HCT116 (cell line): ENCODE measurements at places on chromosomes 2 and 18. TPM values are rescaled to one million over a fixed set of nuclear protein-coding genes. Genes with fewer than 3 reads are reported as not detected.

- H3K4me1 ChIP-seq, result no peaks in the 10 kb centered on the region
- H3K27me3 ChIP-seq, result peaks cover 20% of the 10 kb centered on the region; the same call in 1 of the 2 replicates
- no peaks in the 10 kb centered on the region for H3K36me3 ChIP-seq
- no peak for DNase-seq
Observed at GRCh38 chr18:78906066-78906465, 73.6 kb upstream of the SALL3 start.

- no peaks in the 10 kb centered on the region for H3K36me3 ChIP-seq
- no peaks in the 10 kb centered on the region for H3K4me1 ChIP-seq
- no peak overlapping the region for H3K27ac ChIP-seq
Observed at GRCh38 chr2:102139851-102140250, 2.7 kb upstream of the IL1R1 start.

GRCh38 chr18:8217051-8217564 lies 392.1 kb upstream of the RAB12 start:
- DNase-seq, result no peak
- H3K27me3 ChIP-seq, result no peaks in the 10 kb centered on the region
- no peak overlapping the region for H3K4me3 ChIP-seq
- no peaks in the 10 kb centered on the region for H3K36me3 ChIP-seq

LIPG gene
- 2.6 TPM for total RNA-seq

DNA sequence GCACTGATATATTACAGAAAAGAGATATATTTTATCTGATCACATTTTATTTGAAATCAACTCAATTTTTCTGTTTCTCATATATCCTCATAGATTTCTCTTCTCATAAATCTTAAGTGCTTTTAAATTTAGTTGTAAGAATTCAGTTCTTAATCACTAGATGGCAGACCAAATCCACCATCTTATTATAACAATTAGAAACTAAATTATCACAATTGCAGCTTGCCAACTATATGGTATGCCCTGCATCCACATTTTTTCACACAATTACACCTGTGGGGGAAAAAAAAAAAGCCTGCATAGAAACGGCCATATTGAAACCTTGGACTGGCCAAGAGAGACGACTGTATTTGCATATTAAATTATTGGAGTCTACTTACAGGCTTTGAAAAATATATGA lies 64.4 kb downstream of the COL5A2 start:
- H3K27me3 ChIP-seq, result no peaks in the 10 kb centered on the region
- no peaks in the 10 kb centered on the region for H3K36me3 ChIP-seq
- no peak overlapping the region for H3K27ac ChIP-seq
- peaks cover 1% of the 10 kb centered on the region for H3K4me1 ChIP-seq
- peak; percentile 12 for DNase-seq
- H3K4me3 ChIP-seq, result no peak overlapping the region

SERPINE2 gene
- 93.3 TPM for total RNA-seq

DNA sequence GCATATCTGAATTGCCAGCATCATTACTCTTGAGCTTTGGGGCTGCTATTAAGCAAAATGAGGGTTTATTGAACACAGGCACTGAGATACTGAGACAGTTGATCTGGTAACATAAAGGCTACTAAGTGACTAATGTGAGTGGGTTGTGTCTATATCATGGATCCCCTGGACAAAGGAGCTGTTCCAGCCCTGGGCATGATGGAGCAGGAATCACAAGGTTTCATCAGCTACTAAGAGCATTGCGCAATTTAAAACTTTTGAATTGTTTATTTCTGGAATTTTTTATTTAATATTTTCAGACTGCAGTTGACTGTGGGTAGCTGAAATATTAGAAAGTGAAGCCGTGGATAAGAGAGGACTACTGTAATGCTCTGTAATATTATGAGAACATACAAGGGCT lies 73.5 kb downstream of the MGAT5 start:
- H3K36me3 ChIP-seq, result no peaks in the 10 kb centered on the region
- DNase-seq, result no peak
- H3K27me3 ChIP-seq, result no peaks in the 10 kb centered on the region
- no peak overlapping the region for H3K27ac ChIP-seq

KCNK3 gene
- 0.71 TPM for total RNA-seq

KLHL41 gene
- total RNA-seq, result 0.15 TPM

DNA sequence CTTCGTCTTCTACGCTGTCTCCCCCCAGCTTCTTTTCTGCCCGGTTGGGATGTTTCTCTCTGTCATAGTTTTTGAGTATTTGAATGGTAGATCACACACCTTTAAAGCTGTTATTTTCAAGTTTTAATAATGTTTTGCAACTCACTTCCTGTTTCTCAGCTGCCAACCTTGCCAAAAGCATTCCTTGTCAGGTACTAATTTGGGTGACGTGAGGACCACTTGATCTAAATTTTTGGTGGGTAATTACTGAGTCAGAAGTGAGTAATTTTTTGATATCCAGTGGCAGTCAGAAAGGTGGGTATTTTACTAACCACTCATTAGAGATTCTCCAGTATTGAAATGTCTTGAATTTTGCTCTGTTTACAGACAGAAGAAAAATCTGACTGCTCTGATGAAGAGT lies 852.4 kb upstream of the FANCL start:
- H3K4me3 ChIP-seq, result no peak overlapping the region
- no peaks in the 10 kb centered on the region for H3K27me3 ChIP-seq
- DNase-seq, result no peak
- no peaks in the 10 kb centered on the region for H3K4me1 ChIP-seq
- H3K27ac ChIP-seq, result no peak overlapping the region
- no peaks in the 10 kb centered on the region for H3K36me3 ChIP-seq

DNA sequence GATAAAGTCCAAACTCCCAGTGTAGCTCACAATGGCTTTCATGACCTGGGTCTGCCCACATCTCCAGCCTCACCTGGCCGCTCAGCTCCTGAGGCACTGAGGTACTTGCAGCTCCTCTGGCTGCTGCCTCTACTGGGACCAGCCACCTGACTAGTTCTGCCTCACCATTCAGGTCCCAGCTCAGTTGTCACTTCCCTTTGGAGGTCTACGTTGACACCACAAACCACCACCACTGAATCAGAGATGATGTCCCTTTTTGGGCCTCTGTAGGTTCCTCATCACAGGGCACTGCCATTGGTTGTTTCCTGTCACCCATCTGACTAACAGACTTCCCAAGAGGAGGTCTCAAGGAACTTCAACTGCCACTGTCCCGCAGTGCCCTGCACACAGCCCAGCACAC lies 21.2 kb downstream of the SPP2 start:
- no peak overlapping the region for H3K27ac ChIP-seq
- no peaks in the 10 kb centered on the region for H3K4me1 ChIP-seq
- no peak for DNase-seq
- no peak overlapping the region for H3K4me3 ChIP-seq
- H3K36me3 ChIP-seq, result no peaks in the 10 kb centered on the region

- DNase-seq, result no peak
- no peak overlapping the region for H3K4me3 ChIP-seq
- no peaks in the 10 kb centered on the region for H3K36me3 ChIP-seq
- H3K4me1 ChIP-seq, result no peaks in the 10 kb centered on the region
Observed at GRCh38 chr18:60162388-60162787, 210.2 kb downstream of the MC4R start.

TEKT4 gene
- total RNA-seq, result not detected

NTSR2 gene
- not detected for total RNA-seq

- no peaks in the 10 kb centered on the region for H3K4me1 ChIP-seq
- H3K4me3 ChIP-seq, result no peak overlapping the region
- no peak overlapping the region for H3K27ac ChIP-seq
- peak; percentile 12 for DNase-seq
- no peaks in the 10 kb centered on the region for H3K27me3 ChIP-seq
Observed at GRCh38 chr2:80073134-80073561, 231.4 kb downstream of the LRRTM1 start.

DNA sequence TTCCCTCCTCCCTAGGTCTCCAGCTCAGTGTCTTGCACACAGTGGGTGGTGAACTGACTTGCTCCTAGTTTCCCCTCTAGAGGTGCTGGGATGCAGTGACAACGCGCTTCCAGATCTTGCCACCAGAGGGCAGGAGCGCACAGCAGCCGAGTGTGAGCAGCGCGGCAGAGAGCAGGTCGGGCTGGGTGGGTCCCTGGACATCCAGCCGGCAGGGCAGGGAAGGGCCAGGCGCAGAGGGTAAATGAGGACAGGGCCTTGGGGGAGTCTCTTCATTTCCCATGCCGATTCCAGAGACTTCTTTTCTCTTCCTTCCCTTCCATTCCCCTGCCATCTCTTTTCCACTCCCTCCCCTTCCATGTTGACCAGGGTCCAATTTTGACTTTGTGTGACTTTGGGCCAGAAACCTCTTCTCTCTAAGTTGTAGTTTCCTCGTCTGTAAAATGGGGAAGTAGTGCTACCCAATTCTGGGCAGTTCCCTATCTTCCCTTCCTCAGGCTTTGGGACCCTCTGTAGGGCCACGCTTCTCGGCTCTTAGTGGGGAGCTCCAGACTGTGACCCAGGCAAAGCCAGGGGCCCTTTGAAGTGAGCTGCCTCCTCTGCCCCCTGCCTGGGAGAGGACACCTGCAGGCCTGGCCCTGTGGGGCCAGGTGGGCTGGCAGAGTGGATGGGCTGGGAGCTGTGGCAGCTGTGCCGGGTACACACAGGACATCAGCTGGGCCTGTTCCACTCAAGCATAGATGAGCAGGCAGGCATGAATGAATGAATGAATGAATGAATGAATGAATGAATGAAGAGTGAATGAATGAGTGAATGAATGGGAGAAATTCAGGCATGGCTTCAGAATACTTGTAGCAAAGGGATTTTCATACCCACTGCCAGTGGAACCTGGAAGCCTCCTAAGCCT lies 43.3 kb upstream of the TAF1B start:
- H3K4me3 ChIP-seq, result no peak overlapping the region
- H3K27ac ChIP-seq, result peak overlapping the region; percentile 75; the same call in 1 of the 2 replicates
- peak; percentile 72 for DNase-seq
- H3K36me3 ChIP-seq, result no peaks in the 10 kb centered on the region
- peaks cover 48% of the 10 kb centered on the region for H3K4me1 ChIP-seq

DNA sequence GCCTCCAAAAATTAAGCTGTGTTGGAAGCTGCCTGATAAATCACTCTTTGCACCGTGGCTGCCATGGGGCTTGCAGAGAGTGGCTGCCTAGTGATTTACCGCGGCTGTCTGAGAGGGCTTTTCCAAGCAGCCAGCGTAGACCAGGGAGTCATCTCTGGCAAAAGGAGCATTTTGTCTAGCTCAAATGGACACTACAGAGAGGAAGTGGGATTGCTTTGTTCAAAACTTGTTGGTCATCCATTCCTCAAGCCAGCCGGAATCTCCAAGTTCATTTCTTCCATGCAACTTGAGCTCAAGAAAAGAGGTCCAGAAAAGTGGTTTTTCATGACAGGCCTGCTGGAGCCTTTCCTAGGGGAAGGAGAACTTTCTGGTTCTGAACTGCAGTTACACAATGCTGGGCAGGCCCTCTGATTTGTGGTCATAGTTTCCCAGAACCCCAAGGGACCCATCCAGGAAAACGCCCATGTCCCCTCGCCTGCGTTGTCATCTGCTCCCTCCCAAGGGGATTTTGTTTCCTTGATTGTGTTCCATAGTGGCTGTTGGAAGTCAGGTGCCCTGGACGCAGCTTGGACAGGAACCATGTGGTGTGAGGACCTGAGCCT lies 108.1 kb downstream of the TRIB2 start:
- no peaks in the 10 kb centered on the region for H3K36me3 ChIP-seq
- H3K4me1 ChIP-seq, result no peaks in the 10 kb centered on the region
- no peaks in the 10 kb centered on the region for H3K27me3 ChIP-seq

GRCh38 chr2:201228912-201229290 lies 31.4 kb upstream of the CASP8 start:
- H3K4me1 ChIP-seq, result peaks cover 10% of the 10 kb centered on the region
- H3K27ac ChIP-seq, result no peak overlapping the region
- no peaks in the 10 kb centered on the region for H3K27me3 ChIP-seq
- DNase-seq, result no peak
- no peaks in the 10 kb centered on the region for H3K36me3 ChIP-seq

DNA sequence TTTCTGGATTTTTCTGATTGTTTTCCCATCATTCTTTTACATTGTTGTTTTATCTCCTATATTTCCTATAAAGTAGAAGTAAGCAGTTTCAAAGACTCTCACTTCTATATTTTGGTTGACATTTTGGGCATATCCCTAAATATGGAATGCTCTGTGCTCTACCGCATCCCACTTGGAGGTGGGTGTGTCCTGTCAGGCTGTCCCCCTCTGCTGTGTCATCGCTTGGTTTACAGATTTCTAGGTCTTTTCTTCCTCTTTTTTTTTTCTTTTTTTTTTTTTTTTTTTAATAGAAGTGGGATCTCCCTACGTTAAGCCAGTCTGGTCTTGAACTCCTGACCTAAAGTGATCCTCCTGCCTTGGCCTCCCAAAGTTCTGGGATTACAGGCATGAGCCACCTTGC lies 13.3 kb downstream of the DGKD start:
- H3K27ac ChIP-seq, result no peak overlapping the region
- H3K4me3 ChIP-seq, result no peak overlapping the region
- DNase-seq, result no peak
- H3K36me3 ChIP-seq, result peaks cover 5% of the 10 kb centered on the region; the same call in 1 of the 2 replicates

GRCh38 chr2:68755071-68755470 lies 20.5 kb downstream of the ARHGAP25 start:
- H3K27me3 ChIP-seq, result no peaks in the 10 kb centered on the region
- H3K4me3 ChIP-seq, result no peak overlapping the region
- no peak for DNase-seq
- no peaks in the 10 kb centered on the region for H3K36me3 ChIP-seq
